ENCODE measurements at places on chromosomes 12 and 14.

DNA sequence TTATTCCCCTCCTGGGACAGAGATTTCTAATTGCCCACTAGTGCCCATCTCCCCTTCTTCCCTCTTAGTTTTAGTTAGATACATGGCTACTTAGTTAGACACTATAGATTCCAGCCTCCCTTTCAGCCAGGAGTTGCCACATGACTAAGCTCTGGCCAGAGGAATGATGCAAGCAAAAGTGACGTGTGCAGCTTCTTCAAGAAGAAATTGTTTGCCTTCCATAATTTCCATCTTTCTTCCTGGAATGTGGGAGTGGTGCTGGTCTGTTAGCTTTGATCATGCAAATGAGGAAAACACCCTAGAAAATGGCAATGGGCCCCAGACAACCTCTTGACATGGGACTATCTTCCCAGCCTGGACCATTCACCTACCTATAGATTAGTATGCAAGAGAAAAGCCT is 21.4 kb downstream of the CCDC177 start:
- no peak for DNase-seq

DNA sequence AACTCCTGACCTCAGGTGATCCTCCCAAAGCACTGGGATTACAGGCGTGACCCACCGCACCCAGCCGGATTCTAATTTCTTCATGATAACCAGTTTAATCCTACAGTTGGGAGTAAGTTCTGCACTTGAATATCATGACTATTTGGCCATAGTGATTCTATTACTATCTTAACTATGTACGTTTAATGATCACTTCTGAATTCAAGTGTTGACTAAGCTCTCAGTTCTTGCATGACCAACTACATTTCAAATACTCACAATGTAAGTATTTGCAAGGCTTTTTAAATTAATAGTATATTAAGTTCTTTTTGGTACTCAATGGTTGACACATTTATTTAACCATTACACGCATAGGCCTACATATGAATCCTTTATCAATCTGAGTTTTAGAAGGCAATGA is 17.4 kb upstream of the VPS33A start:
- no peak for DNase-seq

DNA sequence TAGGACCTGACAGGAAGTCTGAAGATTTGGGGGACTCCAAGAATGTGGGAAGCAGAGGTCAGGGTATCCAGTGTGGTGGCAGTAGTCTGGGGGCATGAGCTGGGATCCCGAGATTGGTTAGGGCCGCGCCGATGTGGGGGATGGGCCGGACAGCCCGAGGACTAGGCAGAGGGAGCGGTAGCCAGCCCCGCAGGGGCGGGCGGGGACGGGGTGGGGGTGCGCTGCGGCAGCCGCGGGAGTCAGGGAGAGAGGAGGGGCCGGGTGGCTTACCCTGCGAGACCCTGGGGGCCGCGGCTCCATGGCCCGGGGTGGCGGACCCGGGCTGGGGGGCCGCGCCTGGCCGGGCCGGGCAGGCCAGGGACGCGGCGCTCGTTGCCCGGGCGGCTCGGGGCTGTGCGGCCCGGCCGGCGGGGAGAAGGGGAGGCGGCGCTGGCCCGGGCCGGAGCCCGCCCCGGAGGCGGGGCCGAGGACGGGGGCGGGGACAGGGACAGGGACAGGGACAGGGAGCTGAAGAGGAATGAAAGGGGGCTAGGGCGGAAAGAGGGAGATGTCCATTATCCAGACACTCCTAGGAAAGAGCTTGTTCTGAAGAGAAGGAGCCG is 5.6 kb downstream of the ZNF385A start:
- no peak for DNase-seq

DNA sequence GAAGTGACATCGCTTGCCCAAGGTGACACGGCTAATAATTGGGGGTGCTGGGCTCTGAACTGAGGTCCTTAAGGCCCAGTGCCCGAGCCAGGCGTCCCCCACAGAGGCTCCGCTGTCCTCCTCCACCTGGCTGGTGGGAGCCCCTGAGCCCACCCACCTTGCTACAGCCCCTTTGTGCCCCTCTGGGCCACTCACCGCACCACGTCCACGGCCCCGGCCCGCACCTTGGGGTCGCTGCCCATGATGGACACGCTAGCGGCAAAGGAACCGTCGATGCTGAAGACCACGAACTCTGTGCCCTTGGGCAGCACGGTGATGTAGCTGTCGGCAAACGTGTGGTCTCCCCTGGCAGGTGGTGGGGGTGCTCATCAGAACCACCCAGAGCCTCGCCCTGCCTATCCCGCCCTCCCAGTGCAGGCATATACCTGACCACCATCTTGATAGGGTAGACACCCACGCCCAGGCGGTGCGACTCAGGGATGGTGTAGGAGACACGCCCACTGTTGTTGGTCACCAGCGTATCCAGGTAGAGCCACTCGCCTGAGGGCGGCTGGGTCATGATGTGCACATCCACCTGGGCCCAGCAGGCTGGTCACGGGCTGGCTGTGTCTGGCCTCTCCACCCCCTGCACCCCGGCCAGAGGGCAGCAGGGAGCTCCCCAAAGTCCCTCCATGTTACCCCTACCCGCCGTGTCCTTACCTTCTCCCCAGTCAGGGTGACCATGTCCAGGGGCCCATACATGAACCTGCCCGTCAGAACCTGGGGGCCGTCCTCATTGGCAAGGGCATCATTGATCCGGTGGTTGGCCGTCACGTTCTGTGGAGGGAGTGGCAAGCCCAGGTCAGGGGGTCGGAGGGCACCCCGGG is 6.8 kb downstream of the ARL6IP4 start:
- DNase-seq, result no peak

DNA sequence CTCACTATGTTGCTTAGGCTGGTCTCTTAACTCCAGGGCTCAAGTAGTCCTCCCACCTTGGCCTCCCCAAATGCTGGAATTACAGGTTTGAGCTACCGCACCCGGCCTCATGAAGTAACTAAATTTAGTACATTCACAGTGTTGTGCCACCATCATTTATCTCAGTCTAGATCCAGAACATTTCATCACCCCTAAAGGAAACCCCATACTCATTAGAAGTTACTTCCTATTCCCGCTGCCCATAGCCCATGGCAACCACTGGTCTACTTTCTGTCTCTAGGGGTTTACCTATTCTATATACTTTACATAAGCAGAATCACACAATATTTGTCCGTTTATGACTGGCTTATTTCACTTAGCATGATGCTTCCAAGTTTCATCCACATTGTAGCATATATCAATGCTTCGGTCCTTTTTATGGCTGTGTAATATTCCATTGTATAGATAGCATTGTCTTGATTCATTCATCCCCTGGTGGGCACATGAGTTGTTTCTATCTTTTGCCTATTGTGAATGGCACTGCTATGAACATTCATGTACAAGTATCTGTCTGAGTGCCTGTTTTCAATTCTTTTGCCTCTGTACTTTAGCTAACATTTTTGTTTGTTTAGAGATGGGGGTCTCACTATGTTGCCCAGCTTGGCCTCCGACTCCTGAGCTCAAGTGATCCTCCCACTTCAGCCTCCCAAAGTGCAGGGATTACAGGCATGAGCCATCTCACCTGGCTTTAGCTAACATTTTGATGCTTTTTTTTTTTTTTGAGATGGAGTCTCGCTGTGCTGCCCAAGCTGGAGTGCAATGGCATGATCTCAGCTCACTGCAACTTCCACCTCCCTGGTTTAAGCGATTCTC is 10.2 kb upstream of the SH2B3 start:
- no peak for DNase-seq

GRCh38 chr12:104219361-104219892 is 3.8 kb downstream of the TXNRD1 start:
- DNase-seq, result no peak

DNA sequence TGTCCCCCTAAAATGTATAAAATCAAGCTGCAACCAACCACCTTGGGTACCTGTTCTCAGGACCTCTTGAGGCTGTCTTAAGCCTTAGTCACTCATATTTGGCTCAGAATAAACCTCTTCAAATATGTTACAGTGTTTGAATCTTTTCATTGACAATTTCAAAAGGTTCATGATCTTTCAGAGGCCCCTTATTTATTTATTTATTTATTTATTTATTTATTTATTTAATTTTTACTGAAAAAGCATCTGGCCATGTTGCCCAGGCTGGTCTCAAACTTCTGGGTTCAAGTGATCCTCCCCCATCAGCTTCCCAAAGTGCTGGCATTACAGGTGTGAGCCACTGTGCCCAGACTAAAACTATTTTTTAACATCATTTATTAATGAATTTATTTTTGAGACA is 8.2 kb upstream of the NUDT4 start:
- no peak for DNase-seq

- DNase-seq, result no peak
Observed at GRCh38 chr12:2891240-2892053, 756 bp downstream of the TULP3 start.

- no peak for DNase-seq
Observed at GRCh38 chr14:96662116-96662970, 134.8 kb upstream of the VRK1 start.

DNA sequence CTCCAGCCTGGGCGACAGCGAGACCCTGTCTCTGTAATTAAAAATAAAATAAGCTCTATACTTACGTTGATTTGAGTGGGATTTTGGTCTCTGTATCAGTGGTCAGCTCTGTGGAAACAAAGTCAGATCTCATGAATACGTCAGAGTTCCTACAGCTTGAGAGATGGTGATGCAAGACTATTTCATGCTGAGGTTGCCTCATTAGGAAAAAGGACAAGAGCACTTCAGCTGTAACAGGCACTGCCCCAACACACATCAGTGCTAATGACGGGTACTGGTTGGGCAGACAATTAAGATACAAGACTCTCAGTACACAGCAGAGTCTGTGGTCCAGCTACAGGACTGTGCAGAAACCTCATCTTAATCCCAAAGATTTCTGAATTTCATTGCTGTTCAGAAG is 246.4 kb upstream of the AMIGO2 start:
- DNase-seq, result no peak

DNA sequence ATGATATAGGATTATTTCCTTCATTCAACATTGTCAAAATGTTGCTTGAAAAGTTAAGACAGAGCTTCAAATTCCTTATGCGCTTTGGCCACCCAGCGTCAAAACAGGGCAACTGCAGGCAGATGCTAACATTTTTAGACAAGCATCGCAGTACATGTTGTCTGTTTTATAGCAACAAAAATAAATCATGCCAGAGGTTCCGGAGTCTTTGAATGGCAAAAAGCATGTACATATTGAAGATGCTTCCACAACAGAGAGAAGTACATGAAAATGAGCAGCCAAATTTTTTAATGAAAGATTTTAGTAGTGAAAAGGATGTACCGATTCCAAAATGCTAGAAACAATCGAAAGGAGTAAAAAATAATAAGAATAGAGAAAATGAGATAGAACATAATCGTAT is 49.8 kb upstream of the USP15 start:
- DNase-seq, result no peak

GRCh38 chr12:58871556-58871955 is 48.7 kb downstream of the LRIG3 start:
- no peak for DNase-seq

DNA sequence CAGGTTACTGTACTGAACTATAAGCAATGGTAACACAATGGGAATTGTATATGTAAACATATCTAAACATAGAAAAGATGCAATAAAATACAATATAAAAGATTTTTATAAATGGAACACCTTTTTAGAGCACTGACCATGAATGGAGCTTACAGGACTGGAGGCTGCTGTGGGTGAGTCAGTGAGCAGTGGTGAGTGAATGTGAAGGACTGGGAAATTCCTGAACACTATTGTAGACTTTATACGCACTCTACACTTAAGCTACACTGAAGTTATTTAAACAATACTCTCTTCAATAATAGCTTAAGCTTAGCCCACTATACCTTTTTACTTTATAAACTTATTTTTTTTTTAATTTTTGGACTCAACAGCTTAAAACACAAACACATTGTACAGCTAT is 313.5 kb downstream of the KCNC2 start:
- no peak for DNase-seq

DNA sequence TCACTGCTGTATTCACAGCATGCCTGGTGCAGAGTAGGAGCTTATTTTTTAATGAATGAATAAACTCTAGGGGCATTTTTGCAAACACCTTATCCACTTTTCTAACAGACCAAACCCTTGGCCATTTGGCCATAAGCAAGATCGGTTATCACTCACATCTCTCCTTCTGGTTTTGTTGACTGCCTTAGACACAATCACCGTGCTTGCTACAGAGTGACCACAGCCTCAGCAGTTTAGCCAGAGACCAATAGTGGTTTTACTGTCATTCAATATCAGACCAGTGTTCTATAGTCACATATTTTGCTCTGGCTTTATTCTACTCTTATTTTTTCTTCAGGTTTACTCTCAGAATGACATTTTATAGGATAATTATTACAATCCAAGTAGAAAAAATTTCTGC is 2.2 kb downstream of the KLRB1 start:
- DNase-seq, result no peak

DNA sequence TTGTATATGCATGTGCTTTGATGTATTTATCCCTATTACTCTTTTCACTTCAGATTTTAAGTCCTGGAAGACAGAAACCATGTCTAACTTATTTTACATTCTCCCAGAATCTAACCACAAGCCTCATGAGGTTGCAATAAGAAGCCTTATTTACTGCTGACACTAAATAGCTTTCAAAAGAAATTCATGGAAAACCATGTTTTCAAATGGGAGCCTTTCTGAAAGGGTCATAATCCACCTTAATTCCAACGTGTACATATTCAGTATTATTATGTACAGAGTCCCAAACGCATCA is 34.4 kb downstream of the CORO1C start:
- DNase-seq, result no peak

DNA sequence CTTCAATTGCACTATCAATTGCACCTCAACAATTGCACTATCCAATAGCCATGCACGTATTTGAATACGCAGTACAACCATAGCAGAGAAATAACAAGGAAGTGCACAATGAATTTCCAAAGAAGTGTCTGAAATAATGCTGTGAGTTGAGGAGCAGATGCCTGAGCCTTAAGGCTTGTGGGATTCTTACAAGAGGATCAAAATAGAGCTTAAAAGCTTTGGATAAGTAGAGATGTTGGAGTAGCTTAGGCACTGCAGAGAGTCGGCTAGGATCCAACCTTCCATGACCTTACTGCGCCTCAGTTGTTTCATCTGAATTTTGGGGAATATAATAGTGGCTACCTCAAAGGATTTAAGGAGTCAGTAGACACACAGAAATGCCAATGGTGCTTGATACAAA is 196.1 kb upstream of the FLRT2 start:
- no peak for DNase-seq

DNA sequence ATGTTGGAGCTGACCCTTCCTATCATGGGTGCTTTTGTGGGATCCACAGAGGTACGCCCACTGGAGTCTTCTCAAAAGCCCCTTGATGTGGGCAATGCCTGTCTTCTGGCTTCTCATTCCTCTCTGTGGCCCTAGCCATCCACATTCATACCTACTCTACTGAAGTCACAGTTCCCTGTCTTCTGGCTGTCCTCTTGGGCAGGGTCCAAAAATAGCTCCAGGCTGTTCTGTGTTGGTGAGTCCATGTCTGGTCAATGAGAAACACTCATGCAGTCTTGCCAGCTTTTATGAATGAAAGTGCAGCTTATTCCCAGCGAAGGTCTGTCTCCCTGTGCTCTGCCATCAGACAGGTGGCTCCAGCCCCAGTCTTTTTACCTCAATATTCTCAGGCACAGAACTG is 135.9 kb upstream of the MDM1 start:
- no peak for DNase-seq

GRCh38 chr14:53927171-53927570 is 29.5 kb downstream of the BMP4 start:
- no peak for DNase-seq
